ENCODE measurements at places on chromosomes 2 and 18.

DNA sequence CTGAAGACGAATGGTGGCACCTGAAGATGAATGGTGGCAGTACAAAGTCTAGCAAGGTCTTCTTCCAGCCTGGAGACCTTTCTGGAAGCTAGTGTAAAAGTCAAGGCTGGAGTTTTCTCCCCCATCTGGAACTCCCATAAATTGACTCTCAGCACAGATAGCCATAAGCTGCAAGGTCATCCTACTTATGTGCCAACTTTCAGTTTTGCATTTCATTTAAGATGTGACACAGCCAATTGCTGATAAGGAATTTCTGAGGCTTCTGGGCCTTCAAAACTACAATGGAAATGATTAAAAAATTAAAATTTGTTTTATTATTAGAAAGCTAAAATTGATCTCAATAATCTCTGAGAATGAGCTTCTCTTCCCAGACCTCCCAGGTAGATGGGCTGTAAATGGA, 10.2 kb downstream of the XDH start:
- DNase-seq: no peak

- no peak for DNase-seq
Measured at GRCh38 chr2:218405746-218406208, 6.1 kb downstream of the CTDSP1 start.

GRCh38 chr18:56305583-56305982, 332.8 kb downstream of the TXNL1 start:
- no peak for DNase-seq

DNA sequence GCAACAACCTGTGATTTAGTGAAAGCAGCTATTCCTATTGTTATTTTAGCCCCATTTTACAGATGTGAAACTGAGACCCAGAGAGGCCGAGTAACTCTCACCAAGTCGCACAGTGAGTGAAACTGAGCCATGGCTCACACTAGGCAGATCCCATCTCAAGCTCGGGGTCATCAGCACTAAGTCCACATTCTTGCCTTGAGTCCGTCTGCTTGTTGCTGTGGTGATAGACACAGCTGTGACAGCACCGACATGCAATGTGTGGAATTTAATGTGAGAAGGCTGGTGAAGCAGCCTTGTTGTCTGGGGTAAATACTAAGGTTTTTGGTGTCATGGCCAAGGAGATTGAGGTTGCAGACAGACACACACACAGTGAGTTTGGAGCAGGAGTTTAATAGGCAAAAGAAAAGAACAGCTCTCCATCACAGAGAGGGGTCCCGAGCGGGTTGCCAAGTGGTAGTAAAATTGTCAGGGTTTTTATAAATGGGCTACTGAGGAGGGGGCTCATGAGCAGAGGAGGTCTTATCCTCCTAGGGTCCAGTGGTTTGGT, 40.2 kb upstream of the GMCL1 start:
- DNase-seq: no peak

- no peak for DNase-seq
Measured at GRCh38 chr18:54423831-54424230, 66.1 kb downstream of the C18orf54 start.

- DNase-seq: no peak
Measured at GRCh38 chr18:79000997-79001396, 21.4 kb downstream of the SALL3 start.

GRCh38 chr2:36705326-36706020, 9.0 kb downstream of the VIT start:
- DNase-seq: no peak

GRCh38 chr2:150141226-150142001, 346.1 kb downstream of the RND3 start:
- DNase-seq: no peak

GRCh38 chr2:27118525-27119329, at the start of gene CGREF1:
TSS of gene CGREF1 (minus strand) at chr2:27119128. CDS start at chr2:27104366, 14,762 bp downstream.
- no peak for DNase-seq

GRCh38 chr2:20567159-20567925, 83.6 kb downstream of the HS1BP3 start:
- no peak for DNase-seq

GRCh38 chr18:44733069-44733753, 52.5 kb downstream of the SETBP1 start:
- no peak for DNase-seq

DNA sequence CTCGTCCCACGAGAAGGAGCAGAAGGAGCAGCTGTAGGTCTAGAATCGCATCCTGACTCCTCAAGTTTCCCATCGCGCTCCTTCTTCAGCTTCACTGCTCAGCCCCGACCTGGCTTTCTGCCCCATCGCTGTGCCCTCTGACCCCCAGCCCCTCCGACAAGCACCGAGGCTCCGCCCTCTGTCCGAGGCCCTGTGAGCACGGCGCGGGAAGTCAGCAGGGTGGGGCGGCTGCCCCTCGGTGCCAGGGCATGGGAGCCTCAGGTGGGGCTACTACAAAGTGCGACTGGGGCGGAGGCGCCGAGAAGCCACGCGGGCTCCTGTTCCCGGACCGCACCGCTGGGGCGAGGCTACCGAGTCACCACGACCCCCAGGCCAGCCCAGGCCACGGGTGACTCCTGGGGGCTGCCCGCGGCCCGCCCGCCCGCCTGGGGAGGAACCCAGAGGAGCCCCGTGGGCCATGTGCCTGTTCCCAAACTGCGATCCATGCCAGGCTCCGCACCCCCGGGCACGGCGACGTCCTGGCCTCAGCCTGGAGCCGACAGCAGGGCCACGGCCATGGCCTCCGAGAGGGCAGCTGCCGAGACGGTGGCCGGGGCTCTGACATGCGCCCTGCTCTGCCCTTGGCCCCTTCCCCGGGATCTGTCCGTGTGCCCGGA, 36.6 kb upstream of the ID2 start:
- no peak for DNase-seq

DNA sequence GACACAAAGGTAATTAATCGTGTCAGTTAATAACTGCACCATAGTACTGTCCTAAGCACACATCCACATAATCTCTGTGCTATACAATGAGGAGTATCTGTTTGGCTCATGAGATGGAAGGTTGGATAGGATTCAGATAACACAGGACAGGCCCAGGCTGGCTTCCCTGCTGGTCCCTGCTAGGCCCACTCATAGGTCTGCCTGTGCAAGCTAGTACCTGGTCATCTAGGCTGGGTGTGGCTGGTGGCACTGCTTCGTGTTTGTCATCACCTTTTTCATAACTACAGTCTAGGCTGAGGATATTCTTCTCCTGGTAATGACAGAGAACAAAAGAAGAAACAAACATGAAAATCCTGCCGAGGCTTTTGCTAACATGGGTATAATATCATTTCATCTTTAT, 392.8 kb downstream of the TRIB2 start:
- no peak for DNase-seq

DNA sequence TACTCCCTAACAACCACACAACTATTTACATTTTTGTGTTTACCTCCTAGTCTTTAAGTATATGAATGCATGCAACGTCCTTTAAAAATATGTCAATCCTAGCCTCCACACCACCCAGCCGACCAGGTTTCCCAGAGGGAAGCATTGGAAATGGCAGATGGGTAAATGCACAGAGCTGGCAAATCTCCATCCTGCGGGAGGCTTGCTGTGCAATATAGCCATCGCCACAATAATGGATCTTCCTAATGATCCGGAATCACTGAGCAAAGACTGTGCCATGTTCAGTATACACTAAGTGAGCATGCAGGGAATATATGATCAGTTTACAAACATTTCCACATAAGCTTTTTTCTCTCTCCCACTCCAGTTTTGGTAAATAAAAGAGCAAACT, 131.8 kb downstream of the NEDD4L start:
- DNase-seq: no peak

DNA sequence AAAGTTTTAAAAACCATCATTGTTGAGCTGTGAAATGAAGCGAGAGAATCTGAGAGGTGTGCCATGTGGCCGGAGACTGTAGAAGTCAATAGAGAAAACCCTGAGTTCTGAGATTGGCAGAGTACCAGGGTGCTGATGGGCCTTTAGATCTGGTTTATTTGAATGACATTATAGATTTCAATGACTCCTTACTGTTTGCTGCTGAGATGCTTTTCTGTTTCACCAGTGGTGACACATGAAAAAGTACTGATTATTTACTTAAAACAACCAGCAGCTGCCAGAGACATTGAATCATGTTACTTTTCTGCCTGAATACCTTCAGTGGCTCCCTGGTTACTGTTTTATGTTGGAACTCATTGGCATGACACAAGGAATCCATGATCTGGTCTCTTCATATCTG, 602.7 kb upstream of the ZNF804A start:
- DNase-seq: no peak

DNA sequence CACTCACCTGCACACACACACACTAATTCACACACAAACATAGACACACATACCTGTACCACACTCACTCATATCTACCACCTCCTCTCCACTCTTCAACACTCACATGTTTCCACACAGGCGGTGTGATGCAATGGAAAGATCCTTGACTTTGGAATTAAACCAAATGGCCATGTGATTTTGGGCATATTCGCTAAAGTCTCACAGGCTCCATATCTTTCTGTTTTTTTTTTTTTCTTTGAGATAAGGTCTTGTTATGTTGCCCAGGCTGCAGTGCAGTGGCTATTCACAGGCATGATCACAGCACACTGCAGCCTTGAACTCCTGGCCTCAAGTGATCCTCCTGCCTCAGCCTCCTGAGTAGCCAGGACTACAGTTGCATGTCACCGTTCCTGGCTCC, 91.1 kb upstream of the MEX3C start:
- no peak for DNase-seq

GRCh38 chr2:165794536-165794928, 485 bp upstream of the GALNT3 start:
- peak; percentile 34 for DNase-seq

- no peak for DNase-seq
Measured at GRCh38 chr2:145038041-145038525, 518.2 kb upstream of the ZEB2 start.

DNA sequence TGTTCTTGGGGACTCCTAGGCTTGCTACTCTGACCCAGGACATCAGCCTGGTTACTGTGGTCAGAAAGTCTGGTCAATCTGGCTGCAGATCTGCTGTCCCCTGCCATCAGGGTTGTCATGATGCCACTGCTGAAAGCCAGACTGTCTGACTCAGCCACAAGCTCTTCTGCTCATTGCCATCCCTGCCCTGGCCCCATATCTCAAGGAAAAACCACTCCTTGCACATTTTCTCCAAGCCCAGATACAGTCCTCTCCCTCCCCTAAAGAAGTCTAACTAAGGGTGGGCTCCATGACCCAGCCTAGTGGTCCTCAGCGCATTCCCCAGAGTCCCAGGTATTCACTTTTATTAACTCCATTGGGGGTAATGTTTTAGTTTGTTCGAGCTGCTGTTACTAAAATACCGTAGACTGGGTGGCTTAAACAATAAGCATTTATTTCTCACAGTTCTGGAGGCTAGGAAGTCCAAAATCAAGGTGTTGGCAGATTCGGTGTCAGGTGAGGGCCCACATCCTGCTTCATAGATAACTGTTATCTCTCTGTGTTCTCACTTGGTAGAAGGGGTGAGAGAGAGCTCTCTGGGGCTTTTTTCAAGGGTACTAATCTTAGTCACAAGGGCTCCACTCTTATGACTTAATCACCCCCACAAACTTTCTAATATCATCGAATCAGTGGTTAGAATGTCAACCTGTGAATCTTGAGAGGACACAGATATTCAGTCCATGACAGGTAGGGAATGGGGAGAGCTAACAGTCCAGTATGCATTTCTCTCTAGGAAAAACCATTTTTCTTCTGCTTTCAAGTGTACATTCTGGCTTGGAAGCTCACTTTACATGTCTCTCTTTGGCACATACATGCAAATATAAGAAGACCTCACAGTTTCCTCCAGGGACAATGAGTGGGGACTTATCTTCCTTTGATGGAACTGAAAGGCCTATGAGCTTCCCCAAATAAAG, 94.8 kb upstream of the CXCR4 start:
- DNase-seq: no peak

- DNase-seq: no peak
Measured at GRCh38 chr2:98664323-98664722, 55.9 kb downstream of the UNC50 start.

GRCh38 chr2:142140434-142140845, 9.6 kb upstream of the LRP1B start:
- DNase-seq: no peak

GRCh38 chr18:48557640-48558174, 18.9 kb downstream of the CTIF start:
- DNase-seq: no peak

GRCh38 chr2:39741871-39742270, 37.2 kb downstream of the THUMPD2 start:
- no peak for DNase-seq

- DNase-seq: no peak
Measured at GRCh38 chr2:35116151-35116550, 1239.4 kb upstream of the CRIM1 start.

GRCh38 chr2:170685591-170685990, 29.5 kb upstream of the SP5 start:
- no peak for DNase-seq

DNA sequence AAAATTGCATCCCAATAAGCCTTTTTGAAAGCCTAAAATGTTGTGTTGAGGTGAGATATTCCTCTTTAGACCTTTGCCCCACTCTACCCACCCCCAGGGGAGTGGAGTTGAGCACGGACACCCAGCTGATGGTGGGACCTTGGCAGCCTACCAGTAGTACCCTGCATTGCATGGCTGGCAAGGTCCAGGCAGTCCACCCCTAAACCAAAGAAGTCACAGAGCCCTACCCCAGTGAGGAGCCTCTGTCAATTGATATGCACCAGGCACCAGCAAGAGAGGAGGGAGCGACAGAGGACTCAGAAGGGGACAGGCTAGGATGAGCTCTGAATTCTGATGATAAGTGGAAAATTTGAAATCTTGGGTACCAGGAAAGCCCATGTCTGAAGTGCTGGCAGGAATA, 38.6 kb downstream of the MARCO start:
- no peak for DNase-seq

DNA sequence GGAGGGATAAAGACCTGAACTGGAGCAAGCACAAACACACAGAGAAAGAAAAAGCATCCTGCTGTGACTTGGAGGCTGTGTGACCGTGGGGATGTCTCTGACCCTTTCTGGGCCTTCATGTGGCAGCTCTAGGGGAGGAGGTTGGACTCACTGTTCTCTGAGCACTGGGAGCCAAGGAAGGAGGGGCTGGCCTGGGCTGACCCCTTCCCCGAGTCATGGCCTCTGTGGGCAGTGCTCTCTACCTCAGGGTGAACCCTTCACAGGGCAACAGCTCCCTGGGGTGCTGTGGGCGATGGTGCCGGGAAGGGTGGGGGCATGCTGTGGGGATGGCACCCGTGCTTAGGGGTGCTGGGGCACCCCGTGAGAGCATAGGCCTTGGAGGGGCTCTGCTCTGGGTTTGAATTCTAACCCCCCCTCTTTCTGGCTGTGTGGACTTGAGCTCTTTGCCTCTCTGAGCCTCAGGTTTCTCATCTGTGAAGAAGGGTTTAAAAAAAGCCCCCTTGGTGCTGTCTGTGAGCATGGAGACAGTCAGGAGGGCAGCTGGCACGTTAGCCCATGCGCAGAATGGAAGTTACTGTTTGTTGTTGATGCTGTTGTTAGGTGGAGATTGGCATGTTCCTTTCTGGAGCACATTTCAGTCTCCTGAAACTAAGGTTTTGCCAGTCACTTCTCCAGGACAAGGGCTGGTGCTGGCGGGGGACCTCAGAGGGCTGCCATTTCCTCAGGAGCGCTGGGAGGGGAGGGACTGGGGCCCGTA, 700 bp downstream of the TOGARAM2 start:
- no peak for DNase-seq

- DNase-seq: no peak
Measured at GRCh38 chr2:148751907-148752306, 107.4 kb downstream of the EPC2 start.

Data from activated T-cell treated with anti-CD3 and anti-CD28 coated beads, Interleukin-2, amount 50 U/mL, for 4 hours (primary cell).